HT-29 (cell line): ENCODE measurements at places on chromosomes 7 and 10.

GRCh38 chr7:129574487-129574886 lies 37.0 kb upstream of the NRF1 start:
- no peak for DNase-seq

- DNase-seq: no peak
Measured at GRCh38 chr10:106830006-106830405, 334.5 kb downstream of the SORCS1 start.

GRCh38 chr10:126924180-126924914 lies 19.1 kb downstream of the DOCK1 start:
- DNase-seq: no peak

- DNase-seq: no peak
Measured at GRCh38 chr7:150363872-150364271, 4.8 kb upstream of the REPIN1 start.

GRCh38 chr7:63067897-63068585 lies 930.6 kb upstream of the ZNF722 start:
- no peak for DNase-seq

- no peak for DNase-seq
Measured at GRCh38 chr10:64261092-64261491, 739.9 kb downstream of the REEP3 start.

- DNase-seq: no peak
Measured at GRCh38 chr10:101776161-101776817, 375 bp upstream of the FGF8 start.

DNA sequence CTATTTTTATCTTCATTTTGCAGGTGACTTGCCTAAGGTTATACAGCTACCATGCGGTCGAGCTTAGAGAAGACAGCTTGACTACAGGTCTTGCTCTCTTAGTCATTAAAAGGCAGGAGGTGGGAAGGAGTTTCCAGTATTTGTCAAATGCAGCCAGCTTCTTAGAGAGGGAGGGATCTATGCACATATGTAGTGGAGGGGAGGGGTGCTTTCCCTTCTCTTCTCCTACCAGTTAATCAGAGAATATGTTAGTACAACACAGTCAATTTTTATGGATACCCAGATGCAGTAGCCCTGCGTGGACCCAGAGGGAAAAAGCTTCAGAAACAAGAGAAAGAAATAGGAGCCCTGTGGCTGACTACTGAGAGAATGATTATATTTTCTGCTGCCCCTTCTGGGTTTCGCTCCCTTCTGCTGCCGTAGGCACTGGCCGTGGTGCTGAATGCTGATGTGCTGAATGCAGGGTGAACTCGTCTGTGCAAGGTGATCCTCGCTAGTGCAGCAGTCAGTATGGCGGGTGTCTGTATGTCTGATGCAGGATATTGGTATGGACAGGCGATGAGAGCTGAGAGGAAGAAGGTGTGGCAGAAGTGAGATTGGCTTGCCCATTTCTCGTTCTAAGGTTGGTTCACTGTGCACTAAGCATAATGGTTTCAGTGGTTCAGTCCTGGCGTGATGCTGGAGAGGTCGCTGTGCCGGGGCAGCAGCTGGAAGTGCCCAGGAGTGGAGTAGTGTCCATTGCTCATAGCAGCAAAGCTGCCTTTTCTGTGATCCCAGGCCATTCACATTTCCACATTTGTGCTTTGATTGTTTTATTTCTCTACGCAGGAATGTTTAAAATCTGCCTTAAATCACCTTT lies 189.2 kb upstream of the PODXL start:
- peak; percentile 31 for DNase-seq

DNA sequence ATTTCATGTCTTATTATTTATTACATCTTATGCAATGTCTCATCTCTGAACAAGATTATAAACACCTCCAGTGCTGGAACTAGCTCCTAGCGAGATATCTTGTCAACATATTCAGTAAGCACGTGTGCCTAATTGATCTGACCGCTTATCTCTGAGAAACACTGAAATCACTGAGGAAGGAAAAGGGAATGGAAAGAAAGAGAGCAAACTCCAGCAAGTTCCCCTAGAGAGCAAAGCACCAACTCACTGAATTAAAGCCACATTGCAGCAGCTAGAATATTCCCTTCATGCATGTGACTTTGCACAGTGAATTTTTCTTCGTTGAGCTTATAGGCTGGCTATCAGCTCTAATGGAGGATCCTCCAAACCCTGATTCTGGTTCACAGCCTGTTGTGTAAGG lies 177.1 kb upstream of the FRMD4A start:
- DNase-seq: no peak

- no peak for DNase-seq
Measured at GRCh38 chr10:27413387-27413786, 90.7 kb upstream of the RAB18 start.

GRCh38 chr10:67261300-67261797 lies 335.5 kb downstream of the LRRTM3 start:
- no peak for DNase-seq

- no peak for DNase-seq
Measured at GRCh38 chr10:11279314-11279713, 261.6 kb downstream of the CELF2 start.

DNA sequence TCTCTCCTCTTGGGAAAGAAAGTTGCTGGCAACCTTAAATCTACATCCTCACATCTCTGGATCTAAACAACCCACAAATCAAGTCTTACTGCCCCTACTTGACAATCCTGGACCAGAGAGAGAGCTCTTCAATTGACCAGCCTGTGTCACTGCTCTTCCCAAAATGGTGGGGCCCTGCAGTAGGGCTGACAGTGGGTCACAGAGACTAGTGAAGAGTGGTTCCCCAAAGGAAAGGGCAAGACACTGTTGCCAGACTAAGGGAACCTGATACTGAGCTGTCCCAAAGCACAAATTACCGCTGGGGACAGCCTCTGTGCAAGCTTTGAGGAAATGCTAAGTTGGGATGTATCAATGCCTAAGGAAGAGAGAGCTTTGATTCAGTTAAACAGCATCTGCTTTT lies 4.5 kb upstream of the GPRIN2 start:
- no peak for DNase-seq

DNA sequence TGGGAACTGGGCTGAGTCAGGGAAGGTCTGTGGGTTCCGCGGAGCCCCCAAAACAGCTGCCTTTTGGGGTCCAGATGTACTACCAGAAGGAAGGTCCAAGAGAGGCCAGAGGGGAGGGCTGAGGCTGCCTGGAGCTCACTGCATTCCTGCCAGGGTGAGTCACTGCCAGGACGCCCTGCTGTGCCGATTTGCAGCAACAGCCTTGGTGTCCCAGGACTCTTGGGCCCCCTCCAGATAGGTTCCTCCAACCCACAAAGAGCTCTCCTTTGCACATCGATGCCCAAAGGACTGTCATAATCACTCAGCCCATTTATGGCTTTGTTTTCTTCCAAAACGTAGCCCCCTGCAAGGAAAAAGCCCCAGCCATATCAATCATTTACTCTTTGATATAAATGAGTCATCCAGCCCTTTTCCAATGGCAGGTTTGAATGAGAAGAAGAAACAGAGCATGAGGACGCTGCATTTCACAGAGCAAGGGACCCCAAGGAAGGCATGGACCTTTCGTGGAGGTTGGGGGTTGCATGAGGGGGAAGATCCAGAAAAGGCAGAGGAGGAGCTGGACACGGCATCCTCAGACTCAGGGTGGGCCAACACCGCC lies 32.2 kb upstream of the COL13A1 start:
- peak; percentile 36 for DNase-seq

DNA sequence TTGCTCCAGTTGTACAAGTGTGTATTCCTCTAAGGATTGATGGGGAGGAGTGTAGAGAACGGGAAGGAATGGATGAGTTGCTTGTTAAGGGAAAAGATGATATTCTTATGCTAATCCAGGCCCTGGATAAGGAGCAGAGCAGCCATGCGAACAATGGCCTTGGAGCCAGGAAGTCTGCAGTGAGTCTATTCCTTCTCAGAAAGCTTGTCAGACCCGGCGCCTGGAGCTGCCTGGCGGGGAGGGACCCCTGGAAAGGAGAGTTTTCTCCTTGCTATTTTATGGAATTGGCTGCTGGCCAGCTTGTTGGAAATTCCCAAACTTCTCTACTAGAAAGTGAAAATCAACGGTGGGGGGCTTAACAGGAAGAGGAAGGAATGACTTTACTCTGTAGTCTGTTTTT lies 89.1 kb downstream of the MMRN2 start:
- no peak for DNase-seq

GRCh38 chr10:92014620-92015019 lies 91.0 kb downstream of the BTAF1 start:
- DNase-seq: no peak

- DNase-seq: no peak
Measured at GRCh38 chr10:46232666-46233065, 54.1 kb upstream of the ANTXRL start.

DNA sequence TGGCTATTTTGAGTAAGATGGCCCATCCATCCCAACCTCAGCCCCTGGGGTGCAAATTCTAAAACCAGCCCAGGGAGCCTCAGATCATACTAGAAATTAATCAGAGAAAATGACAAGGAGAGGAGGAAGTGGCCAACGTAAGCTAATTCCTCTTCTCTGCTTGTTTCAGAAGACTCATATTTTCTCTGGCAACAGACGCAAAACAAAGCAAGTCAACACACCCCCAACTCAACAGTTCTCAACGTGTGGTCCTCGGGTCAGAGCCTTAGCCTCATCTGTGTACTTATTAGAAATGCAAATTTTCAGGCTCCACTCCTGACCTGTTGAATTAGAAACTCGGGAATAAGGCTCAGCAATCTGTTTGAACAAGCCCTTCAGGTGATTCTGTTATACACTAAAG lies 413.9 kb upstream of the AUTS2 start:
- no peak for DNase-seq
